Stimulated activated naive B cell treated with anti-CD40 and anti-IgM and Interleukin-4, amounts not matched to agents 10 μg/mL and 1 μg/mL and 100 μg/mL, for 72 hours (primary cell): ENCODE measurements at places on chromosomes 2 and 18.

- H3K4me3 ChIP-seq: no peak overlapping the region
- no peak overlapping the region for H3K27ac ChIP-seq
Measured at GRCh38 chr18:63216516-63217311, 102.9 kb downstream of the BCL2 start.

DNA sequence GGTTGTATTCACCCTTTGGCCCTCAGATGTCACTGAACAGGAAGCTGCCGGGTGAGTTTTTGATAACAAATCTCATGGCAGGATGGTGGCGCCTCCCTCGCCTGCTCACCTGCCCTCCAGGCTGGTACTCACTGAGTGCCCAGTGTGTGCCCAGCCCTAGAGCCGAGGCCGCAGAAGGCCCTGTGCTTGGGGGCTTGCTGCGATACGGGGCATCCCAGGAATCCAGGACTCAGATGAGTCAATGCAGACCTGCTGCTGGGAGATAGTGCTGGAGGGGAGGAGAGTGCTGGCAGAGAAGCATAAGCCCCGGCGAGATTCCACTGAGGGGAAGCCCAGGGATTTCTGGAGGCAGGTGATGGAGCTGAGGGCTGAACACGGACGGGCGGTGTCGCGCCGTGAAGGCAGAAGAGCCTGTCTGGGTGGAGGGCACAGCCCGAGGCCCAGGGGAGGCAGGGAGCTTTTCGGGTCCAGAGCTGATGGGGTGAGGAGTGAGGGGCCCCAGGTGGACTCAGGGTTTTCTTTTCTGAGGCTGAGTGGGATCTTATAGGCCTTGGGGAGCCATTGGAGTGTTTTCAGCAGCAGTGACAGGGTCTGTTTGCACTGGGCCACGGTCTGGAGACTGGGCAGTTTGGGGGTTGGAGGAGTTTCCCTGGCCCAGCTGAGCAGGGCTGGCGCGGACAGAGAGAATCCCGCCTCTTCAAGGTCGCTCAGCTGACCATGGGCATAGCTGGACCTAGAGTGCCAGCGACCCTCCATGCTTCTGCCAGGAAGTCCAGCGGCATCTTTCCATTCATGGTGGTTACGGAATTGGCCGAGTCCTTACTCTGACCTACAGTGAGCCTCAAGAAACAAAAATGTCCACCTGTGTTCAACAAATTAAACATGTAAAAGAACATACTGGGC, 35.5 kb downstream of the LDLRAD4 start:
- no peak overlapping the region for H3K27ac ChIP-seq
- DNase-seq: no peak
- no peaks in the 10 kb centered on the region for H3K27me3 ChIP-seq
- no peaks in the 10 kb centered on the region for H3K4me1 ChIP-seq
- H3K4me3 ChIP-seq: no peak overlapping the region
- no peaks in the 10 kb centered on the region for H3K36me3 ChIP-seq

GRCh38 chr2:180876506-180876905, 103.9 kb upstream of the UBE2E3 start:
- H3K27me3 ChIP-seq: peaks cover 4% of the 10 kb centered on the region
- DNase-seq: no peak
- no peak overlapping the region for H3K4me3 ChIP-seq
- no peak overlapping the region for H3K27ac ChIP-seq

DNA sequence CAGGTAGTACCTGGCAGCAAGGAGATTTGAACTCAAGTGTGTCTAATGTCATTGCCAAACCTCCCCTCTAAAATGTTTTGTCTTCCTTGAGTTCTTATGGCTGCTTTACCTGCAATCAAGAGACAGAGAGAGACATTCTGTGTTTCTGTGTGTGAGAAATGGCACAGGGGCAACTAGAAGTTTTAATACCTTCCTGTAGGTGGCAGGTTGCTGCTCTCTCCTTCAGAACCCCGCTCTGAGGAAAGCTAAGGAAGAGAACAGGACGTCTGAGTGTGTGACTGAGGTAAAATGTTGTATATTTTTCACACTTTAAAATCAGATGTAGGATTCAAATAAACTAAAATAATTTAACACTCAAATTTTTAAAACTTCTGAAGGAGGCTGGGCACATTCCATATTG, 19.2 kb downstream of the DTNA start:
- DNase-seq: no peak
- no peak overlapping the region for H3K4me3 ChIP-seq
- H3K36me3 ChIP-seq: no peaks in the 10 kb centered on the region
- H3K27ac ChIP-seq: no peak overlapping the region
- H3K4me1 ChIP-seq: peaks cover 6% of the 10 kb centered on the region

GRCh38 chr18:35029770-35030169, 11.4 kb upstream of the MAPRE2 start:
- DNase-seq: no peak
- H3K4me3 ChIP-seq: peak overlapping the region; percentile 74
- peak overlapping the region; percentile 93 for H3K27ac ChIP-seq
